Lung (tissue), 17 donors: ENCODE measurements at places on chromosomes 11 and 22.

- no peak for DNase-seq
These were observed 666.6 kb downstream of the LUZP2 start for GRCh38 chr11:25163421-25163820.

GRCh38 chr11:43852057-43852636, 28.5 kb upstream of the ALKBH3 start:
- peak; percentile 90 for DNase-seq

- no peak for DNase-seq
These were observed 1.7 kb downstream of the BAIAP2L2 start for GRCh38 chr22:38108561-38109319.

DNA sequence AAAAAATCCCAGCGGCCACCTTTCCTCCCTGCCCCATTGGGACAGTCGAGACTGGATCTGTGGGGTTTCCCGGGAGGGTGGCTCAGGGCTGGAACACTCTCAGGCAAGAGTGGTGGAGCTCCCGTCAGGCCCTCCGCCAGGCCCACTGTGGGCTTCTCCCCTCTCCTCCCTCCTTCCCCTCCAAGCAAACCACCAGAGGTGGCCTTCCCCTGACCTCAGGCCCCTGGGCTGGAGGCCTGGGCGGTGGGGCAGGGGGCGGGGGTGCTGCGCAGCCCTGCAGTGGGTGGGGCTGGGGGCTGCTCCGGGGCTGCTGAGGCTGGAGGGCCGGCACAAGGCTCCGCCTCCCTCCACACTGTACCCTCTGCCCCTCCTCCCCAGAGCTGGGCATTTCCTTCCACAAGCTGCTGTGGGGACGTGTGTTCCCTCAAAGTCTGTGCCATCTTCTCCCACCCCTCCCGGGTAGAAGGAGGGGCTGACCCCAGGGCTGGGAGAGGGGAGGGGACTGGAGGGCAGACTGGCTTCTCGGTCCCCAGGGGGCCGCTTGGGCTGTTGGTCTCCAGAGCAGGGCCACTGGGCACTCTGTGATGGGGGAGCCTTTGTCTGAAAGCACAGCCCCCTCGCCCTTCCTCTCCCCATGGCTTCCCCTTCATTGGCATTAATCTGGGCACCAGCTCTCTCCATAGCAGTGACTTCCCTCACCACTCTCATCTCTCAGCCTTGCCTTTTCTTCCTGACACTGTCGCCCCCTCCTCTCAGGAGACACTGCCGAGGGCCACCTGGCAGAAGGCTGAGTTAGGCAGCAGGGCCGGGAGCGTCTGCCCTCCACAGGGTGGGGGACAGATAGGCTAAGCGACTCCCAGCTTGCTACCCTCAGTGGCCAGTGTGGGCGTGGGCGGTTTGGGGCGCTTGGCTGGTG, 7.1 kb downstream of the RCOR2 start:
- DNase-seq, result peak; percentile 74

- DNase-seq, result no peak
These were observed 68.8 kb upstream of the SCUBE2 start for GRCh38 chr11:9160166-9160565.

DNA sequence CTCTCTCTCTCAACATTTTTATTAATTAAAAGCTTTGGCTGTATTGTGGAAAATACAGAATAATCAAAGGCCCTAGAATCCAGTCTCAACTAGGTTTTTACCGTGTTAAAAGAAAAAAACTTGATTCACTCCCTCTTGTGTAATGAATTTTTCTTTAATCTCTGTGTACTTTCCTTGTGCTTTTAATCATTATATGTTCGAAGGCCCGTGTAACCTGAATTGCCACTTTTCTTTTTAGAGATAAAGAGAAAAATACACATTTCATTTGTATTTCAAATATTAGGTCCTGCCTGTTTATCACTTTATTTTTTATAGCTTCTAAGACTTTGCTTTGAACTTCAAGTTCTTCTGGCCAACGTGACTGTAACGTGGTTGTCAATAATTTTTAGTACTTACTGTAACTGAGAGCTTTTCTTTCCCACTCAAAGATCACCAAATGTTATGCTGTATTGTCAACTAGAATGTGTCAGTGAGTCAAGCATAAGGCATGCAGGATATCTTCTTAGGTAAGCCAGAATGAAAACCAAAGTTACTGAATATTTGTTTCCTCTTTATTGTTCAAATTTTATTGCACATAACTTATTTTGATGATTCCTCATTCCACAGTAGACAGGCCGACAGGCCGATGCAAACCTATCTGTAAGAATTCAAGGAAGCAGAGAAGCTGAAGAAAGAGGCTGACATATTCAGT, 23.3 kb upstream of the FAR1 start:
- DNase-seq, result peak; percentile 63

DNA sequence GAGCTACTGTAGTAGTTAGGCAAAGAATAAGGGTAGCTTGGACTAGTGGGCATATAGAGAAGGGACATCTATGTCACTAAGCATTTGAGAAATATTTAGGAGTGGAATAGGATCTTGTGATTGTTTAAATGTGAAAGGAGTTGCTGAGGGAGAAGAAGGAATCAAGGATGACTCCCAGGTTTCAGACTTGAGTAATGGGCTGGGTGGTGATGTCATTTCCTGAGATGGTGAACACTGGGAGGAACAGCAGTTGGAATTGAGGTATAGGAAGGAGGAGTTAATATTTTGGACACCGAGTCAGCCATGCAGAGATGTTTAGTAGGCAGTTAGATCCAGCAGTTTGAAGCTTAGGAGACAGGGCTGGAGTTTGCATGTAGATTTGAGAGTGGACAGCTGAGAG, 40.1 kb downstream of the REXO2 start:
- DNase-seq, result no peak
